Activated CD4-positive, alpha-beta memory T cell treated with anti-CD3 and anti-CD28 coated beads, Interleukin-2, amount 10 ng/mL, durations not matched to agents 7 days and 5 days (primary cell): ENCODE measurements at places on chromosomes 13 and 19. TPM values are rescaled to one million over a fixed set of nuclear protein-coding genes. Genes with fewer than 3 reads are reported as not detected.

The SPACA6 gene
- total RNA-seq = 6.6 TPM

The CGB3 gene
- total RNA-seq = not detected

The C13orf42 gene
- not detected for total RNA-seq

The TRIM28 gene
- total RNA-seq = 345 TPM

The LENG9 gene
- 8.5 TPM for total RNA-seq

The RXFP2 gene
- not detected for total RNA-seq

The CHERP gene
- total RNA-seq = 50.8 TPM

The CAMSAP3 gene
- 0.13 TPM for total RNA-seq

The FCAR gene
- not detected for total RNA-seq

The CCDC194 gene
- total RNA-seq = 4.9 TPM

The ZNF844 gene
- total RNA-seq = 1.4 TPM

The CLEC4M gene
- total RNA-seq = not detected

The TMEM147 gene
- total RNA-seq = 47.4 TPM

The IGLON5 gene
- 0.68 TPM for total RNA-seq

The EXOC3L2 gene
- total RNA-seq = not detected

The TSSK6 gene
- 5.7 TPM for total RNA-seq

The CADM4 gene
- 0.60 TPM for total RNA-seq

The TMEM145 gene
- total RNA-seq = 0.23 TPM

The NACC1 gene
- 74.5 TPM for total RNA-seq

The PLIN5 gene
- not detected for total RNA-seq

The NALCN gene
- total RNA-seq = not detected

The CYP2F1 gene
- not detected for total RNA-seq

The PINLYP gene
- total RNA-seq = 4.4 TPM

The GRIN2D gene
- total RNA-seq = 0.18 TPM

The ONECUT3 gene
- not detected for total RNA-seq

The ZNF546 gene
- 7.5 TPM for total RNA-seq

The C1QTNF9 gene
- total RNA-seq = not detected

The PDE4C gene
- 0.13 TPM for total RNA-seq

The PBX4 gene
- 49.0 TPM for total RNA-seq

The C1QTNF9B gene
- total RNA-seq = not detected

The PRR36 gene
- total RNA-seq = 0.05 TPM

The NTN5 gene
- 1.1 TPM for total RNA-seq

The CEACAM21 gene
- total RNA-seq = 77.0 TPM

The HS6ST3 gene
- not detected for total RNA-seq

The PGLYRP2 gene
- 0.08 TPM for total RNA-seq

The PCDH9 gene
- 0.05 TPM for total RNA-seq

The FGF22 gene
- total RNA-seq = not detected

The ZNF627 gene
- 6.1 TPM for total RNA-seq

The LRRC63 gene
- total RNA-seq = 0.83 TPM

The CATSPERD gene
- not detected for total RNA-seq

The C19orf18 gene
- total RNA-seq = 0.40 TPM

The RDH8 gene
- not detected for total RNA-seq

The TSKS gene
- total RNA-seq = 0.63 TPM

The SLC10A2 gene
- total RNA-seq = not detected

The ZNF525 gene
- 16.1 TPM for total RNA-seq

The CGB2 gene
- total RNA-seq = not detected

The RASGRP4 gene
- 20.0 TPM for total RNA-seq

The C5AR1 gene
- total RNA-seq = not detected

The ACP7 gene
- not detected for total RNA-seq

The METTL21C gene
- not detected for total RNA-seq

The RINL gene
- 79.9 TPM for total RNA-seq

The GRWD1 gene
- total RNA-seq = 27.1 TPM
